ENCODE measurements at places on chromosomes 13 and 19.

GRCh38 chr13:26482451-26483197 lies 74.9 kb upstream of the WASF3 start:
- peak; percentile 62 for DNase-seq

GRCh38 chr19:35462476-35462953 lies 14.5 kb downstream of the FFAR2 start:
- peak; percentile 73 for DNase-seq

- DNase-seq: no peak
Measured at GRCh38 chr19:924553-925086, 1.2 kb upstream of the ARID3A start.

- DNase-seq: peak; percentile 69
Measured at GRCh38 chr19:29680447-29680846, 15.2 kb downstream of the PLEKHF1 start.

DNA sequence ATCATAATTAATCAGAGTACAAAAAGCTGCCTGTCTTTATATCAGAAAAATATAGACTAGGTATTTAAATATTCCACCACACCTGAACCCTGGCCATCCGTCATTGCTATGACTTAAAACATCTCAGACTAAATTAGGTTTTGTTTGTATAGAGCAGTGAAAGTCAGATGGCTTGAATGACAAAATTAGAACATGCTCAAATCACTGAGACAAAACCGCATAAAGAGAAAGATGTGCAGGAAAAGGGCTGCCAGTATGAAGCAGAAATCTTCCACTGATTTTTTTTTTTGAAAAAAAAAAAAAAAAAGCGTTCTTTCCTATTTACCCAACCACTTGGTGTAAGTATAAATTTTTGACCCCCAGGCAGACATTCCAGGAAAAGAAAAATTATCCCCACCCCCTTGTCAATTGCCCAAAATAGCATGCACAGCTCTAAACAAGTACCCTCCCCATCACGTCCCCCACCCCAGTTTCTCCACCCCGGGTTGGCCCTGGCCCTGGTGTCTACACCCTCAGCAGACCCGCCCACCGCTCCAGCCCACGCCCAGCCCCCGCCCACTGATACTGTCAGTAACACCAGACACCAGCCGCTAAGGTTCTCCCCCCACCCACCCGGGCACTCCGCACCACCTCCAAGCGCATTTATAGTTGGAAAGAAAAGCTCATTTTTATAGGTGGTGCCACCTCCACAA lies 118.6 kb downstream of the URI1 start:
- DNase-seq: no peak

GRCh38 chr13:71864094-71864985 lies 2.7 kb downstream of the DACH1 start:
- no peak for DNase-seq

DNA sequence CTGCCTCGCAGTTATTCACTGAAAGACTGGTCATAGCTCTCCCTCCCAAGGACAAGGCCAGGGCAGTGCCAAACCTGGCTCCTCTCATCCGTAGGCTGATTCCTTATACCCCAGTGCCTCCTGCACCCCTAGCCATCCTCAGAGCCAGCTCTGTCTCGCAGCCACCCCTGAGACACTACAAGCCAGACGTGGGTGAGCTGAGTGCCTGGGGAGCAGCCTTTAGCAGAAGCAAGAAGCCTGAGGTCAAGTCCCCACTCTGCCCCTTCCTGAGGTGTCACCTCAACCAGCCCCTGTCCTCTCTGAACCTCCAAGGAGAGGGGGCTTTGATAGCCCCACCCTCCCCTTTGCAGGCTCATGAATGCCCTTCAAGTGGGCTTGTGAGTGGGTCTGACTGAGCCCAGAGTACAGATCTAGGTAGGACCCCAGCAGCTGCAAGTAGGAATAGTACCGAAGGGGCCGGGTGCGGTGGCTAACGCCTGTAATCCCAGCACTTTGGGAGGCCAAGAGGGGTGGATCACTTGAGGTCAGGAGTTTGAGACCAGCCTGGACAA lies 14.8 kb upstream of the AKAP8L start:
- DNase-seq: no peak

- no peak for DNase-seq
Measured at GRCh38 chr19:51541458-51542357, 10.2 kb upstream of the SIGLEC6 start.

DNA sequence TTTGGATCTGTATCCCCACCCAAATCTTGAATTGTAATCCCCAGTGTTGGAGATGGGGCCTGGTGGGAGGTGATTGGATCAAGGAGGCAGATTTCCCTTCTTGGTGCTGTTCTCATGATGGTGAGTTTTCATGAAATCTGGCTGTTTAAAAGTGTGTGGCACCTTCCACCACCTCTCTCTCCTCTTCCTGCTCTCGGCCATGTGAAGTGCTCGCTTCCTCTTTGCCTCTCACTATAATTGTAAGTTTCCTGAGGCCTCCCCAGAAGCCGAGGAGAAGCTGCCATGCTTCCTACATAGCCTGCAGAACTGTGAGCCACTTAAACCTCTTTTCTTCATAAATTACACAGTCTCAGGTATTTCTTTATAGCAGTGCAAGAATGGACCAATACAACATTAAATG lies 15.7 kb downstream of the COMMD6 start:
- DNase-seq: no peak

Measured in central memory CD8-positive, alpha-beta T cell (primary cell).